ENCODE measurements at places on chromosomes 13 and 19.

DNA sequence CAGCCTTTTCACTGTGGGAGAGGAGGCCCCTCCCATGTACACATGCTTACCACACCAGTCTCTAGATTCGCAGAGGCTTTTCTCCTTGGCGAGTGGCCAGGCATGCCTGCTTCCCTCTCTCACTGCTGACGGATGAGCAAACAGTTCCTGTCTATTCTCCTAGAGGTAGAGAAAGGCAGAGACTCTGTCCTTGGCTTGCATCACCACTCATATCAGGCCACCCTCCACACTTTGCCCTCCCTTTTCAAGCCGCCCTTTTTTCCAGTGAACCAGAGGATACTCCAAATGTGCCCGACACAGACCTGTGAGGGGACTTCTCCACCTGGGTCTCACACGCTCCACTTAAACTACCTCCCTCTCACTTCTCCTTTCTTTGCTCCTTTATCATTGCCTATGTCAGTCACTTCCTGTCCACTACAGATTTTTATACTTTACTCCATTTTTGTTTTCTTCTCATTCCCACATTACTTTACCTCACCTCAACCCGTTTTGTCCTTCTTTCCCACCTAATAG is 284.6 kb downstream of the DNAJC15 start:
- DNase-seq = peak; percentile 80

DNA sequence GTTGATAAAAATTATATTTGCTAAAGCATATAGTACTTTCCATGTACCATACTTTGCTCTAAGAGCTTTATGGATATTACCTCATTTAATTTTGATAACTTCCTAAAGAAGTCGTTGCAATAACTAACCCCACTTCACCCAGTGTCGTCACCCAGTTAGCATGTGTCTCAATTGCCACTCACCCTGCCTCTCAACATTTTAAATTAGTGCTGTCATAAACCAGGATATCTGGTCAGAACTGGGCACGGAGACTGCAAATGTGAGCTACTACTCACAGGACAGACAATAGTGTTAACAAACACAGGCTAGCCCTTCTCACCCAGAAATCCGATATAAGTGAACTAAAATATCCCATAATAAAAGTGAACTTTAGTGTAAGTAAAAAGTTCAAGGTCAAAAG is 430.6 kb downstream of the KLF12 start:
- DNase-seq = no peak

DNA sequence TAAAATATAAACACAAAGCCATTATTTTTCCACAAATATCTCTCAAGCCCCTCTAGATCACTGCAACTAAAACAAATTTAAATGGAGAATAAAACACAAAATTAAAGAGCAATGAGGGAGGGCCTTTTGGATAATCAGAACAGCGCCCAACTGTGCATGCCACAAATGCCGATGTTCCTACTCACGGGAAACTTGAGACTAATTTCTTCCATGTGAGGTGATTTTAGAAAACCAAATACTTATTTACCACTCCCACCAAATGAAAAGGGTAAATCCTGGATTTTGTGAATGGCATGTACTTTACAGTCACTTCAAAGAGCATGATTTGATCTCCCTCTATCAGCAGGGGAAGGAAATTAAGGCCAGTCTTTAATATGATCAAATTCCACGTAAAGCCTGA is 74.8 kb downstream of the SLC7A1 start:
- peak; percentile 88 for DNase-seq

DNA sequence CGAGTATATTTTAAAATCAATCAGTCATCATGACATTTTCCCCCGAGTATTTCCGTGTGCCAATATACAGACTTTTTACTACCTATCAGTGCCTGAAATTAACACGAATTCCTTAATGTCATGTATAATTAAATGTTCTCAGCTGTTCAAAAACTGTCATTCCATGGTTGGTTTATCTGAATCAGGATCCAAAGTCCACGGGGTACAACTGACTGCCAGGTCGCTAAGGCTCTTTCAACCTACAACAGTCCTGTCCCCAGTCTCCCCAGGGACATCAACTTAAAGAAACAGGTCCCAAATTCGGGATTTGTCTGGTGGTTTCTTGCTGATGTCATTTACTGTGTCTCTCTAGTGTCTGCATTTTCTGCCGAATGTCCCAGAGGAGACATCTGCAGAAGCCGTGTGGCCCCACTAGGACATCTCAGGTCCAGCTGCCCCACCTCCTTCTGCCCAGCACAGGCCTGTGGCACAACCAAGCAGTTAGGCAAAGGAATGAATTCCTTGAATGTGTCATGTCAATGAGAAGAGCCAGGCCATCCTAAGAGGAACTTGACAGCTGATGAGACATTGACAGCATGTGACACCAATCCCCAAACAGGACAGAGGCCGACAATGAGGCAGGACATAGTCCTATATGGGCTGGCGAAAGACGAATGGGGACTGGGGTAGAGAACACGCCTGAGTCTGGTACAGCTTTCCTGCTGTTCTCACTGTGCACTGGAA is 109.5 kb downstream of the STK24 start:
- DNase-seq = no peak

- peak; percentile 18 for DNase-seq
These were observed 354.4 kb upstream of the DACH1 start for GRCh38 chr13:72221276-72221962.

- DNase-seq = no peak
These were observed 180.6 kb downstream of the ABCC4 start for GRCh38 chr13:95120650-95121049.

DNA sequence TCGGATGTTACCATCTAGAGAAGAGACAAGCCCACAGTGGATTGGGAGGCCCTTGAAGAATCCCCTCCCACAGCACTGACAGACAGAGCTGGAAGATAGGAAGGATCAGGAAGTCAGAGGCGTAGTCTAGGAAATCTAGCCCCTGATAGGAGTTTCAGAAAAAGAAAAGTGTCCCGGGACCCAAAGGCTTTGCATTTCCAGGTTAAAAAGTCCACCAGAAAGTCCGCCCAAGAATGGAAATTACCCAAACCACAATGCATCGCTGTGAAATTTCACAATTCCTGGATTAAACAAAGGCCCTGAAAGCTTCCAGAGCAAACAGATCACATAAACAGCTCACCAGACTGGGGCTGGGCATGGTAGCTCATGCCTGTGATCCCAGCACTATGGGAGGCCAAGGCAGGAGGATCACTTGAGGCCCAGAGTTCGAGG is 146.9 kb downstream of the KDM4B start:
- DNase-seq = no peak
